Occipital lobe (tissue), 3 donors: ENCODE measurements at places on chromosomes 12 and 14. TPM values are rescaled to one million over a fixed set of nuclear protein-coding genes. Genes with fewer than 3 reads are reported as not detected.

DNA sequence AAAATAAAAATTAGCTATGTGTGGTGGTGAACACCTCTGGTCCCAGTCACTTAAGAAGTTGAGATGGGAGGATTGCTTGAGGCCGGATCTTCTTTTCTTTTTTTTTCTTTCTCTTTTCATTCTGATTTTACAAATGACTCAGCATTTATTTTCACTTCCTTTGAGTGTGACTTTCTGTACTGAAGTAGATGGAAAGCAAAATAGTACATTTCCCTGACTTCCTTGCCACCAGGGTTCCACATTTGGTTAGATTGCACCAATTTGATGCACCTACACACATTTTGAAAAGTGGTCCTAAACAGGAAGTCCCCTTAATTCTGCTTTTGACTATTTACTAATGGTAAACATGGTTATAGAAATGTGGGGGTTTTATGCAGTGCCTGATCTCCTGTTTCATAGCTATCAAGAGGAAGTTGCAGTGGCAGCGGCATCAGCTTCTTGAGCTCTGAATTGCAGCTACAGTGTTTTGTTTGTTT, 13.0 kb upstream of the LEMD3 start:
- no peak for DNase-seq

- DNase-seq, result no peak
Observed at GRCh38 chr12:101470939-101471338, 4.2 kb upstream of the SPIC start.

- DNase-seq, result no peak
Observed at GRCh38 chr14:90405755-90406154, 8.9 kb downstream of the CALM1 start.

- no peak for DNase-seq
Observed at GRCh38 chr12:11962860-11963259, 107.9 kb upstream of the BCL2L14 start.

- DNase-seq, result no peak
Observed at GRCh38 chr14:72311516-72311915, 379.3 kb downstream of the RGS6 start.

- DNase-seq, result no peak
Observed at GRCh38 chr12:33322519-33322918, 117.1 kb downstream of the SYT10 start.

DNA sequence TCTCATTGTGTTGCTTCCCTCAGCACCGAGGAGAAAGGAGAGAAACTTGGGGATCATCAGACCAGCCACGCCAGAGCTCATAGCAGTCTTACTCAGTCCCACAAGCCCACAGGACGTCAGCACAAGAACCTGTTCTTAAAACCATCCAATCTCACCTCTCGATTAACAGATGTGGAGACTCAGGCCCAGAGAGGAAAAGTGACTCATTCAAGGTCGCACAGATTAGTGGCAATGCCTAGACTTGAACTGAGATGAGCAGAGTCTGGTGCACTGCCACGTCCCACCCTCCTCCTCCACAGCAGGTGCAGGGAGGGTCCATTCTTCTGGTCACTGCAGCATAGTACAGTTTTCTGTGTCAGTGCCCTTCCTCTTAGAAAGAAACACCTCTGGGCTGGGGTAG, 154.9 kb upstream of the PZP start:
- DNase-seq, result no peak

DNA sequence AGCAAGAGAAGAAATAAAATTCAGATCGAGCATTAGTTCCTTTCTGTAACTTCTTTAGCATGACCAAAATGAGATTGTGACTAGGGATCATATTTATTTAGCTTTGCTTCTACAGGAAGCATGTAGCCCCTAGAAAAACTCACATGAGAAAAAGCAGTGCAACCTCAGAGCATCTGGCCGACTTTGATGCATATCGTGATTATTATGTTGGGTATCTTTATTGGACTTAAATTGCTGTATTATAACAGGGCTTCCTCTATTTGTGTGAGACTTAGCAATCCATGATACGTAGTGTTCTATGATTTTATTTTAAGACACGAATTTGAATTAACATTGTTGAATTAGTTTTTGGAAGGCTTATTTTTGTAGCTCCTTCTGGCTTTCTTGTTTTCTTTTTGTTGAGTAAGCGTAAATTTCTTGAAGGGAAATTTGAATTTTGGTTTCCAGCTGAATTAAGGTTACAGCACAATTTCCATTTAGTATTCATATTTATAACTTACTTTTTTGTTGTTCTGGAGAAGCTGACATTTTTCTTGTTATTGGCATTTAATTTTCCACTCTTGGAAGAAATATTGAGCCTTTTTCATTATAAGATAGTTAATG, 33.9 kb downstream of the WASHC4 start:
- DNase-seq, result no peak

- no peak for DNase-seq
Observed at GRCh38 chr12:122729583-122730214, 945 bp downstream of the HCAR1 start.

- DNase-seq, result no peak
Observed at GRCh38 chr14:60396718-60397343, 89.0 kb downstream of the C14orf39 start.

GRCh38 chr12:70982991-70983390, 62.5 kb upstream of the PTPRR start:
- DNase-seq, result no peak

DNA sequence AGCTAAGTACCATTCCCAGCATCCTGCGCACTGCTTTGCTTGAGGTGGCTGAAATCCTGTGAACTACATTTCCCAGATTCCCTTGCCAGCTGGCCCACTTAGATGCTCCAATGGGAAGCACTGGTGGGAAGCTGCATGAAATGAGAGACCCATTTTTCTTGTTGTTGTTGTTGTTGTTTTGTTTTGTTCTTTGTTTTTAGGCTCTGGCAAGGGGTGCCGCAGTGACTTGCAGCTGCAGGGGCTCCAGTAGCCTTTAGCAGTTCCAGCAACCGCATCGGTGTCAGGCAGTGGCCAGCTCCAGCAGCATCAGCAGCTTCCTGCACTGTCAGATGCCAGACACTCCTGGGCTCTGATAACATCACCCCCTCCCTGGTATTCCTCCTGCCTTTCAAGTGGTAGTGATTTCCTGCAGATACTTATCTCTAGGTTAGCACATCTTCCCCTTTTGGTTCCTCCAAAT, 8.8 kb upstream of the EGLN3 start:
- no peak for DNase-seq

- no peak for DNase-seq
Observed at GRCh38 chr14:20578325-20578724, 9.5 kb downstream of the RNASE11 start.

GRCh38 chr12:65278576-65279368, at the start of gene MSRB3:
TSS of gene MSRB3 (plus strand) at chr12:65278683. CDS start at chr12:65308580, 29,897 bp downstream.
- peak; percentile 53 for DNase-seq

GRCh38 chr14:52363961-52364360, 49.8 kb downstream of the PTGER2 start:
- DNase-seq, result no peak

- DNase-seq, result no peak
Observed at GRCh38 chr14:22122227-22122818, 448.7 kb upstream of the OR4E1 start.

DNA sequence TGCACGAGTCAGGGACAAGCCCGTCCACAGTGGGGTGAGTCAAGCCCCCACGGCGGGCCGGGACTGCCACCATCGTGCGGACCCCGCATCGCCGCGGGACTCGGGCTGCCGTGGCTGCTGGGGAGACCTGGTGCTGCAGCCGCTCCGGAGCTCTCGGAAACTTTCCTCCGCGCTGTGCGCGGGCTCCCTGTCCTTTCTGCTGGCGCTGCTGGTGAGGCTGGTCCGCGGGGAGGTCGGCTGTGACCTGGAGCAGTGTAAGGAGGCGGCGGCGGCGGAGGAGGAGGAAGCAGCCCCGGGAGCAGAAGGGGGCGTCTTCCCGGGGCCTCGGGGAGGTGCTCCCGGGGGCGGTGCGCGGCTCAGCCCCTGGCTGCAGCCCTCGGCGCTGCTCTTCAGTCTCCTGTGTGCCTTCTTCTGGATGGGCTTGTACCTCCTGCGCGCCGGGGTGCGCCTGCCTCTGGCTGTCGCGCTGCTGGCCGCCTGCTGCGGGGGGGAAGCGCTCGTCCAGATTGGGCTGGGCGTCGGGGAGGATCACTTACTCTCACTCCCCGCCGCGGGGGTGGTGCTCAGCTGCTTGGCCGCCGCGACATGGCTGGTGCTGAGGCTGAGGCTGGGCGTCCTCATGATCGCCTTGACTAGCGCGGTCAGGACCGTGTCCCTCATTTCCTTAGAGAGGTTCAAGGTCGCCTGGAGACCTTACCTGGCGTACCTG, 1.1 kb downstream of the PDE3A start:
- DNase-seq, result peak; percentile 46

DNA sequence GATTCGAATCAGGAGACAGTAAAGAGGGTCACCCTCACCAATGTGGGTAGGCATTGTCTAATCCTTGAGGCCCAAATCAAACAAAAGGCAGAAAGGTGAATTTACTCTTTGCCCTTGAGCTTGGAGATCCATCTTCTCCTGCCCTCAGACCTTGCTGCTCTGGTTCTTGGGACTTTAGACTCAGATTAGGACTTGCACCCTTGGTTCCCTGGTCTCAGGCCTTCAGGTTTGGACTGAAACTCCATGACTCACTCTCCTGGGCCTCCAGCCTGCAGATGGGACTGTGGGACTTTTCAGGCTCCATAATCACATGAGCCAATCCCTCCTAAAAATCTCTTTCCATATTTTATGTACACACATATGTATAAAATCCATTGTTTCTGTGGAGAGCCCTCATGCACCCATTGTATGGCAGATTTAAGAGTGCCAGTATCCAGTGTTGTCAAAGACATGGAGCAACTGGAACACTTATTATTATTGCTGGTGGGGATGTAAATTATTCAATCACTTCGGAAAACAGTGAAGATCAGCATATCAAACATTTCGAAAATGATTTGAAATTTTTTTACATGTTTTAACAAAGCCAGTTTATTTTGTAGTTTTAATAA, 48.7 kb downstream of the EID3 start:
- no peak for DNase-seq

GRCh38 chr12:113524495-113524894, 52.8 kb upstream of the LHX5 start:
- DNase-seq, result no peak

DNA sequence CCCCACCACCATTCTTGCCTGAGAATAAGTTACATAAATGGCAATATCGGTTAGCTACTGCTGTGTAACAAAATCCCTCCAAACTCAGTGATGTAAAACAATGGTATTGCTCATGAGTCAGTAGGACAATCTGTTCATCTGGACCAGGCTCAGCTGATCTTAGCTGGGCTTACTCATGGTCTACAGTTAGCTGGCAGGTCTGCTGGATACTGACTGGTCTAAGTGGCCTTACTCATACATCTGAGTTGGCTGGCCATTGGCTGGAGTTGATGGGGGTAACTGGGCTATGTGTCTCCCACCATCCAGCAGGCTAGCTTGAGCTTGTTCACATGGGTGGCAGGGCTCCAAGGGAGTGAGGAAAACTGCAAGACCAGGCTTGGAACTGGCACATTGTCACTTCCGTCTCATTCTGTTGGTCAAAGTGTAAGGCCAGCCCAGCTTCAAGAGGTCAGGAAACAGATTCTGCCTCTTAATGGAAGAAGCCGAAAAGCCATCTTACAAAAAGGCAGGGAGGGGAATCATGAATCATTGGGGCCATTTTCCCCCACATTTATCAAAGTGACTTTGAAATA, 56.7 kb upstream of the CHGA start:
- no peak for DNase-seq

DNA sequence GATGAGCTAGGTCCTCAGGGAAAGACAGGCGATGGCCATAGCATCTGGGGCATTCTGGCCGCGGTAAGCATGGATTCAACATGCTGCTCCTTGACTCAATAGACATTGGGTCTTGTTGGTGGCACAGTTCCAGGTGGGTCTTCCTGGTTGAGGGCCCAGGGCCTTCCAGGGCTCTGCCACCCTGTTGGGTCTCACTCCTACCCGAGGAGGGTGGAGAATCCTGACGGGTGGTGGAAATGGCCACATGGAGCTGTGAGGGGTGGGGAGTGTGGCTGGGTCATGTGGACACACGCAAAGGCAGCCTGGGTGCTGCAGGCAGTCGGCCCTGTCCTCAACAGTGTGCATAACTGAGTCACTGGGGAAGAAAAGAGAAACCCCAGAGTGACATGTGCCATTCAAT, 148.1 kb downstream of the KIF26A start:
- no peak for DNase-seq

DNA sequence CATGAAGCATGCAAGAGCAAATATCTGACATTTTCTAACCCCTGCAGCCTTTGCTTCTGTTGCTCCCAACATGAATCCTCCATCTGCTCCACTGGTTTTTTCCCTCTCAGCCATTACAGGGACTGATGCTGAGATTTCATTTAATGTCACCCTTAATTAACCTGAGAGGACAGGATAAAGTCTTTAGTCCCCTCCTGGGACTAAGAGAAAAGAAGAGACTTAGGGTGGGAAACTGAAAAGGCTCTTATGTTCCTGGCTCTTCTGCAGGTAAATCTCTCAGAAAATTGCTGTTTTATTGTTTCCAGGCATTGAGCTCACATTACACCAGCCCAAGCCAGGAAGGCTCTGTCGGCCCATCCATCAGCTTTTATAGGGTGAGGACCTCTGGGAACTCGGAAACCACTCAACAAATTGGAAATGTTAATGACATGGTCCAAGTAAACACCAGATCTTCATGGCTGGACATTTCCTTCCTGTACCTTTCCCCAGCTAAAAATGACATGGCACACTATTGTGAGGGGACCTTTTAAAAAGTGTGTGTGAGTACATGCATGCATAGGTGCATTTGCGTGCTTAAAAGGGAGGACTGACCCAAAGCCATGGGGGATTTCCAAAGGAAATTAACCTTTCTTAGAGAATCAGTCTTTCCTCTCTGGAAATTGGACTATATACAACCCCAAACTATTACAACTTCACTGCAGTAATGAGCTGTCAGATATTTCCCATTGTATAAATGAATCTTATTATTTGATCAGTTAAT, 408.1 kb upstream of the TMTC1 start:
- DNase-seq, result no peak

The RNF10 gene
- total RNA-seq, result 77.7 TPM

The KCNK10 gene
- total RNA-seq, result 18.9 TPM

The C1S gene
- total RNA-seq, result 10.8 TPM

The TAS2R7 gene
- total RNA-seq, result 1.1 TPM

The PPM1H gene
- 10.6 TPM for total RNA-seq

The SIX6 gene
- not detected for total RNA-seq

The STON2 gene
- 38.8 TPM for total RNA-seq

The GALNT6 gene
- 0.94 TPM for total RNA-seq

The PPFIA2 gene
- total RNA-seq, result 237 TPM

The IFNG gene
- not detected for total RNA-seq

The FOXM1 gene
- total RNA-seq, result 1.1 TPM

The MMP19 gene
- total RNA-seq, result not detected

The ZBTB25 gene
- total RNA-seq, result 17.2 TPM

The DNM1L gene
- 215 TPM for total RNA-seq

The POTEM gene
- total RNA-seq, result not detected

The TMTC1 gene
- total RNA-seq, result 40.4 TPM

The KRT6C gene
- not detected for total RNA-seq

The EML1 gene
- total RNA-seq, result 137 TPM

The NUAK1 gene
- total RNA-seq, result 40.6 TPM

The FERMT2 gene
- 124 TPM for total RNA-seq

The SAMD15 gene
- 8.1 TPM for total RNA-seq

The TAS2R19 gene
- total RNA-seq, result 28.7 TPM

The HCAR1 gene
- 0.78 TPM for total RNA-seq
